A172 (cell line): ENCODE measurements at places on chromosomes 13 and 19. TPM values are rescaled to one million over a fixed set of nuclear protein-coding genes. Genes with fewer than 3 reads are reported as not detected.

- peak; percentile 51 for DNase-seq
Measured at GRCh38 chr13:97295283-97296182, 73.4 kb downstream of the MBNL2 start.

Gene ZNF844
- 0.12 TPM in 1 of 2 replicates, not detected in the other for total RNA-seq

DNA sequence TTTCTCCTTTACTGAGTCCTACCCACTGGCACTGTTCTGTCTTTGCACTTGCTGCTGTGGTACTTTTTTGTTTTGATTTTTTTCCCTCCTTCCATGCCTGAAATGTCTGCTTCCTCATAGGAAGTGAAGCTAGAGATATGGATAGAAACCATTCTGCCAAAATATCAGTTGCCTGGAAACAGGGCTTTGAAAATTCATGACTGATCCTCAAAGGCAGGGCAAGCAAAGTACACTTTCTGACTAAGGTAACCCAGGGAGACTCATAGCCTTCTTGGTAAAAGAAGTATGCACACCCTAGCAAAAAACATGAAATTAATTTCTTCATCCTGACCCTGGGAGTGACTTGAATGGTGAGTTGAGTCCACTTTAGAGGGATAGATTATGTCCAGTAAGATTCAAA is 329.8 kb downstream of the MYO16 start:
- DNase-seq = no peak

DNA sequence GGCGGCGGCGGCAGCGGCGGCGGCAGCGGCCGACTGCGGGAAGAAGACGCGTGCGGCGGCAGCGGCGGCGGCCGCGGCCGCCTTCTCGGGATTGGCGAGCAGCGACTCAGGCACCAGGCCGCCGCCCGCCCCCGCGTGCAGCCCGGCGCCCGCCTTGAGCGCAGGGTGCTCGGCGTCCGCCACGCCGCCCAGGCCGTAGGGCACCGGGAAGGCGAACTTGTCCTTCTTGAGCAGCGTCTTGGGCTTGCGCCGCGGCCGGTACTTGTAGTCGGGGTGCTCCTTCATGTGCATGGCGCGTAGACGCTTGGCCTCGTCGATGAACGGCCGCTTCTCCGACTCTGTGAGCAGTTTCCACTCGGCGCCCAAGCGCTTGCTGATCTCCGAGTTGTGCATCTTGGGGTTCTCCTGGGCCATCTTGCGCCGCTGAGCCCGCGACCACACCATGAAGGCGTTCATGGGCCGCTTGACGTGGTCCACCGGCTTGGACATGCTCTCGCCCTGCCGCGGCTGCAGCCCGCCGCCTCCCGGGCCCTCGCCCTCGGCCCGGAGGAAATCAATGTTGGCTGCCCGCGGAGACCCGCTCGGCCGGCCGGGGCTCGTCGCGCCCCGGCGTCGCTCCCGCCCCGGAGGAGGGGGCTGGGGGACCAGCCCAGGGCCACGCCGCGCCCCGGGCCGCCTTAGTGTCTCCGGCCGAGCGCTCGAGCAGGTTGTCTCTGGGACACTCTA is 621 bp downstream of the SOX21 start:
- no peak for DNase-seq

Gene CASP14
- total RNA-seq = not detected in 2 replicates

Gene RNF113B
- total RNA-seq = not detected in 2 replicates

DNA sequence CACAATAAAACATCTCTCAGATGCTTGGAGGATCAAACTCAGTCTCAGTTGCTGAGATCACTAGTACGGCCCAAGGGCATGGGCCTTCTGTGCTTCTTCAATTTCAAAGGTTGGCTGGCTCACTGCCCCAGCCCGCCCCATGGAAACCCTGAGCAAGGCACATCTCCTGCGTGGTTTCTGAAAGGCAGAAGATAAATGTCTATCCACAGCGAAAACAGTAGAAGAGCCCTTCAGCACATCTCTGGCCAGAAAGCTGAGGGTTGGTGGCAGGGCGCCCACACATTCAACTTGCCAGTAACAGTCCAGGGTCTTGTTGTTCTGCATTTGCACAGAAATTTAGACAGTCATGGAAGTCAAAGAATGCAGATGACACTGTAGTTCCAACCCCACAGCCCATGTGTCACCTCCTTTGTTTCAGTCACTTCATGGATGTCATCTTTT is 24.0 kb upstream of the KATNAL1 start:
- DNase-seq = no peak

Gene B3GNT3
- not detected in 2 replicates for total RNA-seq

Gene SLC15A1
- not detected in 2 replicates for total RNA-seq

DNA sequence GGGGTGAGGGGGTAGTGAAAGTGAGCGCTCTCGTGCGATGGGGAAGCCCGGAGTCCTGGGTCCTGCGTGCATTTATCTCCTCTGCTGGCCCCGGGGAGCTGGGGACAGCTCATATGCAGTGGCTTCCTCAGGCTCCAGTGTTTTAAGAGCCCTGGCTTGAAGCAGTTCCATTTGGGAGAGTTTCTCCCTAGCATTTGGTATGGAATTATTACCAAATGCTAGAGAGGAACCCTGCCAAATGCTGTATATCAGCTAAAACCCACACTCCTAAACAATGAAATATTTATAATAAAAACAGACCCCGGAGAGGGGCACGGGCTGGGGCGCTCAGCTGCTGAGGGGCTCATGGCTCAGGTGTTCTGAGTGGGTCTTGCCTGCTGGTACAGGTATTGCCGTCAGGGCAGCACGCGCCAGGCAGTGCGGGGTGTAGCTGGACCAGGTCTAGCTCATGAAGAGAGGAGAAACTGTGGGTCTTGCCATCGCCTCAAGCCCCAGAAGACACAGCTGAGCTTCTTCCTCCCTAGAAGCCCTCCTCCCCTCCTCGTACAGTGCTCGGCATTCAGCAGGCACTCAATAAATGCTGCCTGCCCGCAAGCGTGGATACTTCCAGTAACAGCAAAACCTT is 163.6 kb upstream of the ZNF536 start:
- DNase-seq = no peak

- peak; percentile 26 for DNase-seq
Measured at GRCh38 chr19:44530777-44531176, 1.3 kb upstream of the CEACAM20 start.

- no peak for DNase-seq
Measured at GRCh38 chr19:34645551-34645950, 31.4 kb downstream of the SCGB2B2 start.

Gene CD70
- 22.7 and 57.3 TPM in 2 replicates for total RNA-seq

Gene ICAM5
- total RNA-seq = 0.19 and 0.53 TPM in 2 replicates

Gene GPR42
- not detected in 2 replicates for total RNA-seq

Gene CYP2A6
- total RNA-seq = not detected in 2 replicates

Gene TNFRSF19
- total RNA-seq = 6.0 and 6.5 TPM in 2 replicates
